WTC11 (cell line): ENCODE measurements at places on chromosomes 6 and 20.

DNA sequence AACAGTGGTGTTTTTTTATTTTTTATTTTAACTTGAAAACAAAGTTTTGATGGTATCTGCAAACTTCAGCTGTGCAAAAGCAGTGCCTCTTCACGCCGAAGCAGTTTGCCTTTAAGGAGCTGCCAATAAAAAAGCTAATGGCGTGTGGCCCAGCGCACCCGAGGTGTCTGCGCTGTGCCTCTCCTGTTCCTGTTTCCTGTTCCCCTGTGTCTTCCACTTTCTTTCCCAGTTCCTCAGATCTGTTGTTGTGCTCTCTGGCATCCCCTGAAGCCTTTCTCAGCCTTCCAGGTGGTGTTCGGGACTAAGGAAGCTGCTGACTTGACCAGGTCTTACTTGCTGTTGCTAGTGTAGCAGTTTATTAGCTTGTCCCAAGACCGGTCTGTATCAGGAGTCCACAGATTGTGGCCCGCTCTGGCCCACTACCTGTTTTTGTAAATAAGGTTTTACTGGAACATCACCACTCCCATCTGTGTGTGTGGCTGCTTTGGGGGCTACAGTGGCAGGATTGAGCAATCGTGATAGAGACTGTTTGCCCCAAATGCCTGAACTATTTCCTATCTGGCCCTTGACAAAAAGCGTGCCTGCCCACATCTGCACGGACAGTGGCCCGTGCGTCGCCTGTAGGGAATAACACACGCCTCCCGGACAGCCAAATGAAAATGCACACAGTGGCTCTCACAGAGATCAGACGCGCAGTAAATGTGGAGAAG, 178.3 kb downstream of the TMEM242 start:
- DNase-seq, result no peak

- no peak for DNase-seq
Measured at GRCh38 chr20:54485631-54486030, 10.2 kb downstream of the DOK5 start.

- DNase-seq, result no peak
Measured at GRCh38 chr6:90123831-90124230, 172.8 kb downstream of the BACH2 start.

DNA sequence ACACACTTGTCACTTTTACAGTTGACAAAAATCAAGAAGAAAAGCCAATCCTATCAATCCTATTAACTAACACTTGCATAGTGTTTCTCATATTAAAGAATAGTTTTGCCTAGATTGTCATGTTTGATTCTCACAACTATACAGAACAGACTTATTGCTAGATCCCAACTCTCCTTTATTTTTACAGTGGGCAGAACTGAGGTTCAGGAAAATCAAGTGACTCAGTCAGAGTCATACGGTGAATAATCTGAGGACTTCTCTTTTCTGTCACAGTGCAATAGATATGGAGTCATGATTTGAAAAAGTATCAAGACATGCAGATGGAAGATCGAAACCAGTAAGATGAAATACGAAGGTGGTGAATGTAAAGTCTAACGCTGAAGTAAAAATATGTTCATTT, 195.1 kb upstream of the CITED2 start:
- no peak for DNase-seq

- no peak for DNase-seq
Measured at GRCh38 chr6:147166992-147167391, 37.2 kb upstream of the STXBP5 start.

DNA sequence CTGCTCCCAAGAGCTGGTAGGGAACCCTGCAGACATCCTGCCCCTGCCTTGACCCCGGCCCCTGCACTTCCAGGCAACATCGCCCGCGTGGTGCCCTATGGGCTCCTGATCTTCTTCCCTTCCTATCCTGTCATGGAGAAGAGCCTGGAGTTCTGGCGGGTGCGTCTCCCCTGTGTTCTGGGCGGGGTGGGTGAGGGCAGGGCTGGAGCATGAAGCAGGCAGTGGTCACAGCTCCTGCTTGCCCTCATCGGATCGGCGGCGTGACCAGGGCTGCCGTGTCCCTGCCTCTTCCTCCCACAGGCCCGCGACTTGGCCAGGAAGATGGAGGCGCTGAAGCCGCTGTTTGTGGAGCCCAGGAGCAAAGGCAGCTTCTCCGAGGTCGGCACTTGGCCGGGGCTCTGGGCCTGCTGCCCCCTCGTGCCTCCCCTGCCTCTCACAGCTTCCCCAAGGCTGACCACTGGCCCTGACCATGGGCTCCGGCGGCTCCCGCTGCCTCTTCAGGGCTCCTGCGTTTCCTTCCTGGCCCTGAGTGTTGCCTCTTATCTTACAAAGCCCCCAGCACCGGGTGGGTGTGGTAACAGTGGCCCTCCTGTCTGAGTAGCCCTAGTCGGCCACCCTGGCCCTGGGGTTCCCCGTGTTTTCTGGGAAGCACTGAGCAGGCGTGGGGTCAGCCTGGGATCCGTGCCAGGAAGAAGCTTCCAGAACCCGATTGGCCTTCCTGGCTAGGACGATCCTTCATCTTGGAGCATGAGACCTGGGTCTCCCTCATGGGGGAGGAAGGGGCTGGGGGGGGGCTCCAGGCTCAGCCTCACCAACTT, 8.0 kb upstream of the TNFRSF6B start:
- no peak for DNase-seq
